ENCODE measurements at places on chromosomes 7 and 10.

DNA sequence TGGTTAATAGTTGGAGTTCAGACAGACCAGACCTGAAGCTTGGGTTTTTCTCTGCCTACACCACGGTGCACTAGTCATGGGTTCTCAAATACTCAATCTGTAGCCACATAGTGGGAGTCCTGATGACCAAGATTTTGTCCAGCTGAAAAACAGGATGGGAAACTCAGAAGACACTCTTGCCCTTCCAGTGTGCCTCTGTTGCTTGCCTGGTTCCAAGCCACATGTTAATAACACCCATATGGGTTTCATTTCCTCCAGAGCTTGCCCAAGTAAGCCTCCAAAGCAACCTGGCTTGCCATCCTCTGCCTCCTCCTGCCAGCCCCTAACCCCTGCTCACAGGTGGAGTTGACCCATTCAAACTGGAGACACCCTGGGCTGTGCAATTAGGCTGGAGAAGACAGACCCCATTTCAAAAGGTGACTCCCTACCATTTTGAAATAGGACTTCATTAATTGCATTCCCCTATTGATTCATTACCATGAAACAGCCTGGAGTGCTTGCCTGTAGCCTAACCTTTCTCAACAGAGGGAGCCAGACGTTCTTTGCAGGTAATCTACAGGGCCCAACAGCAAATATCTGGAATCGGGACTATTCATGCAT, 108.0 kb upstream of the HABP2 start:
- no peak for DNase-seq

DNA sequence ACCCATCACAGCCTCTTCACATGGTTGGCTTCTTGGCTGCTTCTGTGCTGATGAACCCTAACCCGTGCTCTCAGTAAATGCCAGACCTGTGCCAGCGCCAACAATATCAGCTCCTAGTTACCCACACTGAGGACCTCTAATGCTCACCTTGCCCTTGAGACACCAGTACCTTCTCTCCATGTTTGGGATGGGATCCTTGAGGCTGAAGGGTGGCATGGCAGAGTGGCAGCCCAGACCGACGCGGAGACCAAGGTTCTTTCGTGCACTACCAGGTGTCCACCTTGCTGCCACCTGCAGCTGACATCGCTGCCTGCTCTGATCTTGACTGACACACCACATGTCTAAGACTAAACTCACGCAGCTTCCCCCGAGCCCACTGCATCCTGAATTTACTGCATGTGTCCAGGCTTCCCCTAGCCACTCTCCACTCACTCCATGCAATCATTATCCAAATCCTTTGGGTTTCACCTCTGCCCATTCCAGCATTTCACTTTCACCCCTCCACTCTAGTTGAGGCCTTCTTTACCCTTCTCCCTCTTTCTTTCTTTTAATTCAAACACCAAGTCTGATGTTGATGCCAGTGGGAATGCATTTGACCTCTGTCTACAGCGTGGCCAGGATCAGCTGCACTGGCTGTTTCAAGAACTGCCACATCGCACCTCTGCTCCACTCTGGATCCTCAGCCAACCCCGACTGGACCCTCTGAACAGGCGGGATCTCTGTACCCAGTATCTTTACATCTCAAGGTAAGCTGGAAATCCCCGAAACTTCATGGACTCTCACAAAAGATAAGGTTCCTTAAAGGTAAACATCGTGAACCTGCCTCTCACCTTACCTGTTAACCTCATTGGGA, 294.9 kb downstream of the GLRX3 start:
- DNase-seq, result no peak

DNA sequence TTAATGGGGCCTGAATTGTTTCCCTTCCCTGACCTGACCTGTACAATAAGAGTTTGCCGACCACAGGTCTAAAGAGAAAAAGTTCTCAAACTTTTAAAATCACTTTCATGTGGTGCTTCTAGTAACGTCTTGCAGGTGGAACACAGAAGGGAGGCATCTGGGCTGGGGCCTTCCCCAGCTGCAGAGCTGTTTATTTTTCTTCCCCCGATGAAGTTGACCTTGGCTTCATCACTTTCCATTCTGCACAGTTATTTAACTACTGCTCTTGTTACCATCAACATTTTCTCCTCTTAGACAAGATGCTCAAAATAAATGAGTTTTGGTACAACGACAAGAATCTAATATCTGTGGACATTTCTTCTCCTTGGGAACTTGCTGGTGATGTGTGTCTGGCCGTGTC, 181.7 kb downstream of the HERPUD2 start:
- no peak for DNase-seq

DNA sequence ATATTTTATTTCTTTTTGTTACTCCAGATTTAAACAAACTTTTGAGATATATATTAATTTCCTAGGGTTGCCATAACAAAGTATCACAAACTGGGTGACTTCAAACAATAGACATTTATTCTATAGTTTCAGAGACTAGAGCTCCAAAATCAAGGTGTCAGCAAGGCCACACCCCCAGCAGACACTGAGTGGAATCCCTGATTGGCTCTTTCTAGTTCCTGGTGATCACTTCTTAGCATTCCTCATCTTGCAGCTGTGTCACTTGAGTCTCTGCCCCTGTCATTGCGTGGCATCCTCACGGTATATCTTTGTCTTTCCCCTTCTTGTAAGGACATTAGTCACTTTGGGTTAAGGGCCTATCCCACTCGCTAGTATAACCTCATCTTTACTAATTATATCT, 7.6 kb upstream of the SLC26A3 start:
- no peak for DNase-seq

- peak; percentile 45 for DNase-seq
Measured at GRCh38 chr10:30284865-30285594, 64.0 kb downstream of the MTPAP start.

DNA sequence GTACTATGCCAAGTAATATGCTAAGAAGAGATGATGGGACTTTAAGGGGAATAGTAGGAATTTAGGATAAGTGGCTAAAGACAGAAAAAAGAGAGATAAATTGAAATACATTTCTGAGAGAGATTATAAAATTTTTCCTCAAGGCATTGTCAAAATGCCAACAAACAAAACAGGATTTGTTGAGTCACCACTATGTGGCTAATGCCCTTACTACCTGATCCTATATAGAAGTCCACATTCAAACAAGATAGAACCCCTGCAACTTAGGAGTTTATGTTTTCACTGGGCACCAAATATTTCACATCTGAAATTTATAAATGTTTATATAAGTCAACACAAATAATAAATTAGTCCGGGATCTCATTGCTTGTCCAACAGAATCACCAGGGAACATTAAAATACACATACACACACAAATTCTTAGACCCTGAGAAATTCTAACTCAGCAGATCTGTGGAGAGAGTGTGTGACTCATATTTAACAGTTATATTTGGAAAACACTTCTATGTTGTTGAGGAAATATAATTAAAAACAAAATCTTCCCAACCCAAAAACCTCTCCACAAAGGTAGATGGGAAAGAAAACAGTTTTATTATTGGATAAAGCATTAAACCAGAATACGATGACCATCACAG, 154.3 kb downstream of the PPP1R3A start:
- no peak for DNase-seq

GRCh38 chr7:47482013-47482875, 99.7 kb downstream of the TNS3 start:
- DNase-seq, result peak; percentile 95

GRCh38 chr10:121880895-121881294, 46.9 kb downstream of the ATE1 start:
- no peak for DNase-seq

- DNase-seq, result peak; percentile 64
Measured at GRCh38 chr7:33905389-33906032, at the start of gene BMPER. Gene BMPER (plus strand): TSS chr7:33905539. CDS start chr7:33905614, 75 bp downstream.

- no peak for DNase-seq
Measured at GRCh38 chr7:27263781-27264180, 21.2 kb downstream of the EVX1 start.

DNA sequence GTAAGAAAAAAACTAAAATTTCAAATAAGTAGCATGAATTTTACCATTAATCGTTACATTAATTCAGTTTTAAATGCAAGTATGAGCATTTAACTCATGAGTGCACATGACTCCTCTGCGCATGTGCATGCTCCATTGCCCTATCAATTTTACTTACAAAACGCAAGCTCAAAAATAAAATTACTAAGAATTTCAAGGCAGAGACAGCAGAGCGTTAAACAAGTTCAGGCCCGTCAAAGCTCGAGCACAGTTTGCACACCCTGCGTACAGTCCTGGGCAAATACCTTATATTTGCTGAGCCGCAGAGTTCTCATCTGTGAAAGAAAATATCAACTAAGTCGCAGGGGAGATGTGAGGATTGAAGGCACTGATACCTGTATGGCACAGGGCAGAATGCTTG, 373.6 kb downstream of the BBS9 start:
- no peak for DNase-seq

DNA sequence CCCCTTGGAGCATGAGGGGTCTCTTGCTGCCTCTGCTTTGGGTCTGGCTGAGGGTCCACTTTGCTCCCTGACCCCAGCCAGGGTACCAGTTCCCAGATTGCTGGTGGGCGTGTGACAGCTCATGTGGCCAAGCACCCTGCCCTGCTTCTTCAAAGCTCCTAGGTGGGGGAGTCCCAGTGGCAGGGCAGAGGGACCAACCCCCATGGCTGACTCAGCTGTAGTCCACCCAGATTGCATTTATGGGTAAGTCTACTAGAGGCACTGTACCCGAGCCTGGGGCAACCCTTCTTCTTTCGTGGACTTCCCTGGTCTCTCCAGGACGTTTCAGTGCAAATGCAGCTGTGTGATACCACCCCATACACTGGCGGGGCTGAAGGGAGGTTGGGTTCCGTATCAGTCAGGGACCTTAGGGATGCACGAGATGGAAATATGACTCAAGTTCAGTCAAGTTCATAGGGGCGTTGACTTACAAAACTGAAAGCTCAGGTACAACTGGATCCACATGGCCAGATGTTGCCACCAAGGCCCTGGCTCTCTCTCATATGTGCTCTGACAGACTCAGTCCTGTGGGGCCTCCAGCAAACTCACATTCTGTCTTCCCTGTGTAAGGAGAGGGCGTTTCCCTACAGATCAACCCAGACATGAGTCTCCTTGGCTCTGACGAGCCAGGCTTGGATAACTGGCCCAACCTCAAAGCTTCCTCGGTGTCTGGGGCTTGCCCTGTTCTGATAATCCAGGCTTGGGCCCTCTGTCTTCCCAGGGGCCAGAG, 13.6 kb downstream of the PTPRE start:
- no peak for DNase-seq

GRCh38 chr10:792792-793100, 103.3 kb upstream of the DIP2C start:
- DNase-seq, result no peak

DNA sequence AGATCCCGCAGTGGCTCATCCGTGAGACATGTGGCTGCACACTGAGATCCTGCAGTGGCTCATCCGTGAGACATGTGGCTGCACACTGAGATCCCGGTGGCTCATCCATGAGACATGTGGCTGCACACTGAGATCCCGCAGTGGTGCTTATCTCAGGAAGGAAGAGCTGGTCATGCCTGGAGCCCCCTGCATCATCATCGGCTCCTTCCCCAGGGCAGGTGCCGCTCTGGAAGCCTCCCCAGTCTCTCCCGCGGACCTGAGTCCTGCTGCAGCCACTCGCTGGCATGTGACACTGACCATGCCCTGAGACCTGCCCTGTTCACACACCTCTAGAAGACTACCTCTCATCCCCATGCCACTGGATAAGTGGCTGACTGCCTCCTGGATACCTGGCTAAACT, 181.3 kb downstream of the PTPRN2 start:
- DNase-seq, result no peak

GRCh38 chr10:970311-971149, 17.7 kb upstream of the GTPBP4 start:
- DNase-seq, result peak; percentile 18

GRCh38 chr10:98131619-98132018, 2.8 kb upstream of the R3HCC1L start:
- no peak for DNase-seq

DNA sequence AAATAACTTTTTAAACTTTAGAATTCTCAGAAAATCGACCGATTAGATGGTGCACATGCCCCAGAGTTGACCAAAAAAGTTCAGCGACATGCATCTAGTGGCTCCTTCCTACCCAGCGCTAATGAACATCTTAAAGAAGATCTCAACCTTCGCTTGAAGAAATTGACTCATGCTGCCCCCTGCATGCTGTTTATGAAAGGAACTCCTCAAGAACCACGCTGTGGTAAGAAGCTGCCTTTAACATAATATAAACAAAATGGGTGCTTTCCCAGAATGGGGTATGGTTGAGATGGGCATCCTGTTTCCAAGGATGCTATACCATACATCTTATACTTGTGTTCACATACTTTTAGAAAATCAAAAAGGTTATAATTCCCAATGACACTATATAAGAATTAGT, 24.6 kb downstream of the GLRX3 start:
- peak; percentile 6 for DNase-seq

DNA sequence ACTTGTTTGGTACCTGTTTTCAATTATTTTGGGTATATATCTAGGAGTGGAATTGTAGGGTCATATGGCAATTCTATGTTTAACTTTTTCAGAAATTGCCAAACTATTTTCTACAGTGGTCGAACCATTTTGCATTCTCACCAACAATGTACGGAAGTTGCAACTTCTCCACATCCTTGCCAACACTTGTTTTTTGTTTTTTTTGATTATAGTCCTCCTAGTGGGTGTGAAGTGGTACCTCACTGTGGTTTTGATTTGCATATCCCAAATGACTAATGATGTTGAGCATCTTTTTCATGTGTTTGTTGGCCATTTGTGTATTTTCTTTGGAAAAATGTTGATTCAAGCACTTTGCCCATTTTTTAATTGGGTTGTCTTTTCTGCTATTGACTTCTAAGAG, 122.1 kb downstream of the RPS24 start:
- no peak for DNase-seq

- DNase-seq, result no peak
Measured at GRCh38 chr10:69766161-69766910, 35.4 kb upstream of the COL13A1 start.

DNA sequence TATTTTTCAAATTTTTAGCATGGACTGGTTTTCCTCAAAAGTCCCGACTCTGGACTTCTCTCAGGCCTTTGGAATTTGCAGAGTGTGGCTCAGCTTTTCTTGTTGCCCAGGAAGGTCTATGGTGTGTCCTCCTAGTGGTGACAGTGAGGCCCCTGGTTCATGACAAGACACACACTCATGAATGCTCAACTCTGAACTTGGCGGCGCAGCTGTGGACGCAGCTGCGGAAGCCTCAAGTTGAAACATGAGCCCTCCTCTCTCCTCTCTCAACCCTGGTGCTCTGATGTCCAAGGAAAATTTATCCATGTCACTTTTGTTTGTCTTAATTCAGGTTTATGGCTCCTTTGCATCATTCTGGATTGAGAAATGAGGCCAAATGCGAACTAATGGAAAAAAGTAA, 183.9 kb downstream of the HECW1 start:
- no peak for DNase-seq

- DNase-seq, result no peak
Measured at GRCh38 chr10:80081026-80081425, 2.6 kb downstream of the TMEM254 start.

DNA sequence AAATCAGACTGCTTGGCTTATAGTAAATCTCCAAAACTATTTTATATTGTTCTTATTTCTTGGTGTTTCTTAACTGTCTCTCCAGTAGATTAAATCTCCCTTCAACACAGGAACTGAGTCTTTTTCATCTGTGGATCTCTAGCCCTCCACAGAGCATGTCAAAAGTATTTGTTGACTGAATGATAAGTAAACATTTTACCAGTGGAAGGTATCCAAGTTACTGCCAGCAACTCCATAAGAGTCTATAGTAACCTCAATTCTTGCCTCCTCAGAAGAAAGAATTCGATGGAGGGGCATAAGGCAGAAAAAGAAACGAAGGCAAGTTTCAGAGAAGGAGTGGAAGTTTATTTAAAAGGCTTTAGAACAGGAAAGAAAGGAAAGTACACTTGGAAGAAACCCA, 293.9 kb upstream of the DKK1 start:
- DNase-seq, result no peak

GRCh38 chr10:76784076-76784475, 853.5 kb downstream of the KCNMA1 start:
- DNase-seq, result no peak

Data from EL (cell line).